Natural killer cell treated with Interleukin-12 subunit alpha and Interleukin-12 subunit beta and Interleukin-15 and Interleukin-18, amount 100 ng/mL, for 72 hours (primary cell): ENCODE measurements at places on chromosomes 11 and 22. TPM values are rescaled to one million over a fixed set of nuclear protein-coding genes. Genes with fewer than 3 reads are reported as not detected.

- DNase-seq, result no peak
- no peaks in the 10 kb centered on the region for H3K36me3 ChIP-seq
- H3K4me1 ChIP-seq, result no peaks in the 10 kb centered on the region
- H3K4me3 ChIP-seq, result no peak overlapping the region
- H3K27ac ChIP-seq, result no peak overlapping the region
These were observed 12.9 kb downstream of the OR51L1 start for GRCh38 chr11:5007561-5007960.

GRCh38 chr11:67022961-67023956 lies at the start of gene SYT12:
Gene SYT12 (plus strand): TSS chr11:67023134. CDS start chr11:67030145, 7,011 bp downstream.
- peak within 1 kb of the TSS; percentile 71 for H3K4me3 ChIP-seq
- DNase-seq, result no peak
- no peak within 1 kb of the TSS for H3K27ac ChIP-seq
- no peaks in the 10 kb centered on the region for H3K36me3 ChIP-seq
- peaks cover 5% of the 10 kb centered on the region for H3K27me3 ChIP-seq
- H3K4me1 ChIP-seq, result peaks cover 23% of the 10 kb centered on the region

GRCh38 chr11:122077459-122077858 lies 38.6 kb downstream of the BLID start:
- no peaks in the 10 kb centered on the region for H3K27me3 ChIP-seq
- no peaks in the 10 kb centered on the region for H3K4me1 ChIP-seq
- no peaks in the 10 kb centered on the region for H3K36me3 ChIP-seq
- no peak for DNase-seq
- H3K4me3 ChIP-seq, result no peak overlapping the region

GRCh38 chr11:12117611-12118010 lies 7.2 kb downstream of the MICAL2 start:
- H3K36me3 ChIP-seq, result no peaks in the 10 kb centered on the region
- no peaks in the 10 kb centered on the region for H3K27me3 ChIP-seq
- no peak for DNase-seq

DNA sequence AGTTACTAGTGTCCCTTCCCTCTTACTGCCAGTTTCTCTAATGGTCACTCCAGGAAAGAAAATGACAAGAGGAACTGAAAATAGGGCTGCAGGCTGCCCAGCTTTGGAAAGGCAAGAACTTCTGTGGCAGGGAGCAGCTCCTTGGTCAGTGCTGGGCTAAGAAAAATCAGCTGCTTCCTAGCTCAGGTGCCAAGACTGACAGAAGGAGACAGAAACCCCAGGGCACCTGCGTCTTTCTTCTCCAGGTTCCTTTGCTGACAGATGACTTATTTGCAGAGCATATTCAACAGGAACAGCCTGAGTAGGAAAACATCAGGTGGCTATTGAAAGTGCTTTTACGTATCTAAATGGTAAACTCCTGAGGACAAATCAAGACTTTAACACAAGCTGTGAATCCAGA lies 25.4 kb downstream of the MAML2 start:
- peaks cover 7% of the 10 kb centered on the region for H3K36me3 ChIP-seq
- H3K4me3 ChIP-seq, result peak overlapping the region; percentile 59
- no peak for DNase-seq
- H3K27ac ChIP-seq, result peak overlapping the region; percentile 87

- no peak overlapping the region for H3K27ac ChIP-seq
- no peak overlapping the region for H3K4me3 ChIP-seq
- no peak for DNase-seq
- H3K4me1 ChIP-seq, result no peaks in the 10 kb centered on the region
- no peaks in the 10 kb centered on the region for H3K36me3 ChIP-seq
- H3K27me3 ChIP-seq, result peaks cover 11% of the 10 kb centered on the region
These were observed 162.8 kb downstream of the RAB38 start for GRCh38 chr11:88012456-88012855.

DNA sequence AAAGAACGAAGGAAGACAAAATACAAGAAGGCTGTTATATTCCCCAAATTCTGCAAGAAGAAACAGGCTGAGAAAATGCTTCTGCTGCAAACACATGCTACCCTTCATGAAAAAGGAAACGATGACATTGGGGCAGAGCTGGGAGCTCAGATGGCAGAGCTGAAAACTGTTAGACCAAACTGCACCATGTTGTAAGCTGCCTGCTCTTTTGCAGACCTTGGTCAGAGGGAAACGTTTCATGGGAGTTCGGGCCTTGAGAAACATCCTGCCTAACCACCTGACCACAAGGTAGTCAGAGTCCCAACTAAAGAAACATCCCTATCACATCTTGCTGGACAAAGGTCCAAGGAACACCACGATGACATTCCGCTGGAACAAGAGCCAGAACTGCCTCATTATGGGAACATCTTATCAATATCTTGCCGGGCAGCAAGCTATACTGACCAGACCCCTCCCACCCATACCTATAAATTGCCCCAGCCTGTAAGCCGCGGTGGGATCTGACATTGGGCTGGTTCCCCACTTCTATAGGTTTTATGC lies 110.7 kb upstream of the CTSC start:
- H3K27me3 ChIP-seq, result no peaks in the 10 kb centered on the region
- H3K4me3 ChIP-seq, result no peak overlapping the region
- H3K27ac ChIP-seq, result no peak overlapping the region
- no peaks in the 10 kb centered on the region for H3K36me3 ChIP-seq
- no peaks in the 10 kb centered on the region for H3K4me1 ChIP-seq

DNA sequence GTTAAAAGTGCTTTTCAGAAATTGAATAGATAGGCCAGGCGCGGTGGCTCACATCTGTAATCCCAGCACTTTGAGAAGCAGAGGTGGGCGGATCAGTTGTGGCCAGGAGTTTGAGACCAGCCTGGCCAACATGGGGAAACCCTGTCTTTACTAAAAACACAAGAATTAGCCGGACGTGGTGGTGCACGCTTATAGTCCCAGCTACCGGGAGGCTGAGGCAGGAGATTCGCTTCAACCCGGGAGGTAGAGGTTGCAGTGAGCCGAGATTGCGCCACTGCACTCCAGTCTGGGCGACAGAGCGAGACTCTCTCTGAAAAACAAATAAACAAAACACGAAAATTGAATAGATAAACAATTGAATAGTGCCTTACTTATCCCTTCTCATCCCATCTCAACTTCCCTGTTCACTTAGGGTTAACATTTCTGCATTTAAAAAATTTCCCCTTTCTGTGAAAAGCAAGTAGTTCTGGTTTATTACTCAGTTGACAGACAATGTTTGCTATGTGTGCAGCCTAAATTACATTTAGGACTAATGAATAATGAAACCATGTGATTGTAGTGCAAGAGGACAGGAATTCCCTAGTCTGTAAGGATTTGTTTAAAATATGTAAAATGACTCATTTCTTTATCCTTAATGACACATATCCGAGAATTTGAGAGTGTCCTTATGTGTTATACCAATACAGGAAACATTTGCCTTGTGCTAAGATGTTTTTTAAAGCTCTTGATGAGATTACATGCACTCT lies 6.0 kb downstream of the RNF169 start:
- H3K27ac ChIP-seq, result peak overlapping the region; percentile 39
- H3K27me3 ChIP-seq, result no peaks in the 10 kb centered on the region
- peaks cover 6% of the 10 kb centered on the region for H3K36me3 ChIP-seq
- peaks cover 31% of the 10 kb centered on the region for H3K4me1 ChIP-seq
- DNase-seq, result no peak
- peak overlapping the region; percentile 30 for H3K4me3 ChIP-seq

- H3K36me3 ChIP-seq, result peaks cover 34% of the 10 kb centered on the region
- H3K4me3 ChIP-seq, result no peak overlapping the region
- H3K27me3 ChIP-seq, result peaks cover 57% of the 10 kb centered on the region
- H3K4me1 ChIP-seq, result no peaks in the 10 kb centered on the region
- H3K27ac ChIP-seq, result no peak overlapping the region
- no peak for DNase-seq
These were observed 81.6 kb downstream of the BRD1 start for GRCh38 chr22:49746065-49746464.

DNA sequence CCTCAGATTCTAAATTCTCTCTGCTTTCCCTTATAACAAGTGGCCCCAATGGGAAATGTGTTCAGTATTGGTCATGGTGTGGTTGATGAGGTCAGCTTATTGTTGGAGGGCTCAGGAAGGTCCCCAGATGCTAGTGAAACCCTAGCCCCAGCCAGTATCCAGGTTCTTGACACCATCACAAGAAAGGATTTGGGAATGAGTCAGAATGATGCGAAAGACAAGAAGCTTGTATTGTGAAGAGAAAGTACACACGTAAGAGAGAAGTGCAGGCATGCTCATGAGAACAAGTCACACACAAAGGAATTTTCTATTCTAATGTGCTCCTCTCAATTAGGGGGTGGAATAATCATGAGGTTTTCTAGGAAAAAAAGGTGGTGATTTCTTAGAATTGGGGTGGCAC lies 34.9 kb upstream of the TRPC6 start:
- H3K27me3 ChIP-seq, result no peaks in the 10 kb centered on the region
- no peak for DNase-seq
- H3K4me3 ChIP-seq, result no peak overlapping the region
- H3K27ac ChIP-seq, result no peak overlapping the region

GRCh38 chr22:37442537-37442936 lies 15.3 kb upstream of the ELFN2 start:
- no peak for DNase-seq
- H3K4me1 ChIP-seq, result peaks cover 10% of the 10 kb centered on the region
- H3K27me3 ChIP-seq, result peaks cover 10% of the 10 kb centered on the region

DNA sequence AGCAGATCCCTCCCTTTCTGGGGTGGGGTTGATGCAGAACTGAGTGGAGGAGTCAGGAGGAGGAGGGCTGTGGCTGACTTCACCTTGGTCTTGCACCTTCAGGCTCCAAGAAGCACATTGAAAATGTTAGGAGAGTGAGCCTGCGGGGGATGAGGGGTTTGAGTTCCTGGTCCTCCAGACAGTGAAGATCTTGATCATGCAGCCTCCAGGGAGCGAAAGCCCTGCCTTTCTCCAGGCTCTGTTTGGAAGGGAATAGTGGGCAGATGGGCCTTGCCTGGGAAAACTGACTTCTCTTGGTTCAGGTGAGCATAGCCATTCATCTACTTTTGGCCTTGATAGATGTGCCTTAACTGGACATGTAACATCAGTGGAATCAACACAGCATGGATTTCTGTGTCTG lies 267.6 kb upstream of the B3GAT1 start:
- no peak overlapping the region for H3K4me3 ChIP-seq
- no peak overlapping the region for H3K27ac ChIP-seq
- peaks cover 11% of the 10 kb centered on the region for H3K27me3 ChIP-seq
- no peaks in the 10 kb centered on the region for H3K4me1 ChIP-seq

- H3K36me3 ChIP-seq, result no peaks in the 10 kb centered on the region
- no peaks in the 10 kb centered on the region for H3K4me1 ChIP-seq
- H3K27ac ChIP-seq, result no peak overlapping the region
- no peak for DNase-seq
These were observed 11.3 kb downstream of the IZUMO1R start for GRCh38 chr11:94315664-94316063.

GRCh38 chr11:14237444-14237961 lies 121.5 kb downstream of the RRAS2 start:
- peaks cover 36% of the 10 kb centered on the region for H3K27me3 ChIP-seq
- H3K4me1 ChIP-seq, result peaks cover 10% of the 10 kb centered on the region
- H3K4me3 ChIP-seq, result no peak overlapping the region
- no peak overlapping the region for H3K27ac ChIP-seq

DNA sequence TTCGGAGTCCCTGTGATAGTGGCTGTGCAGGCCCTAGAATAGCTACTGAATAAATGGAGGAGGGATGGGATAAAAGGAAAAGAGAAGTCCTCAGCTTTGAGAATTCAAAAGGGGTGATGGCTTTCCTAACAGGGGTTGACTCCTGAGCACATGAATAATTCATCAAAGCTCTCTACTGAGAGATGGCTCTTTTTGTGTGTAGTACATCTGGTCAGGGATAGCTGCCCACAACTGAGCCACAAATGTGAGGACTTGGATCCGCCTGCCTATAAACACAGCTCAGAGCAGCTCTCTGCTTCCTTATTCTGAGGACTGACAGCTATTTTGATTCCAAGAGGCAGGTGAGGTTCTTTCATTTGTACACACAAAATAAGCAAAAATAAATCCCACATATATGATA lies 82.3 kb downstream of the USP35 start:
- no peak overlapping the region for H3K27ac ChIP-seq
- DNase-seq, result no peak
- no peaks in the 10 kb centered on the region for H3K27me3 ChIP-seq
- H3K4me3 ChIP-seq, result no peak overlapping the region
- H3K36me3 ChIP-seq, result peaks cover 7% of the 10 kb centered on the region

- H3K4me1 ChIP-seq, result peaks cover 41% of the 10 kb centered on the region
- peak overlapping the region; percentile 93 for H3K4me3 ChIP-seq
- H3K27ac ChIP-seq, result peak overlapping the region; percentile 91
- no peak for DNase-seq
- H3K27me3 ChIP-seq, result no peaks in the 10 kb centered on the region
- H3K36me3 ChIP-seq, result no peaks in the 10 kb centered on the region
These were observed 1.5 kb downstream of the HIPK3 start for GRCh38 chr11:33258631-33259205.

GRCh38 chr22:25650833-25651232 lies 86.4 kb downstream of the GRK3 start:
- no peak for DNase-seq
- no peaks in the 10 kb centered on the region for H3K36me3 ChIP-seq
- no peaks in the 10 kb centered on the region for H3K4me1 ChIP-seq
- no peak overlapping the region for H3K27ac ChIP-seq

GRCh38 chr22:37777122-37777687 lies 30.5 kb upstream of the GCAT start:
- no peaks in the 10 kb centered on the region for H3K36me3 ChIP-seq
- no peak overlapping the region for H3K27ac ChIP-seq

GRCh38 chr11:12372111-12372510 lies 5.3 kb upstream of the PARVA start:
- H3K4me3 ChIP-seq, result no peak overlapping the region
- peaks cover 4% of the 10 kb centered on the region for H3K36me3 ChIP-seq
- DNase-seq, result no peak

ZC3H12C gene
- total RNA-seq, result 0.38 TPM

CSNK2A3 gene
- not detected for total RNA-seq

MFNG gene
- 135 TPM for total RNA-seq

FIBIN gene
- not detected for total RNA-seq

ANKK1 gene
- total RNA-seq, result 0.19 TPM

PAAF1 gene
- 22.5 TPM for total RNA-seq
